ENCODE measurements at places on chromosomes 16 and 17. TPM values are rescaled to one million over a fixed set of nuclear protein-coding genes. Genes with fewer than 3 reads are reported as not detected.
A peak's percentile ranks its signal among the peaks of the same experiment; 100 is the strongest.

CEP295NL gene
- 0.81 TPM for total RNA-seq

CRISPLD2 gene
- total RNA-seq = 0.95 TPM

- no peak for DNase-seq
Measured at GRCh38 chr16:24257958-24258357, 1.8 kb downstream of the CACNG3 start.

ADAP2 gene
- total RNA-seq = 3.2 TPM

DNA sequence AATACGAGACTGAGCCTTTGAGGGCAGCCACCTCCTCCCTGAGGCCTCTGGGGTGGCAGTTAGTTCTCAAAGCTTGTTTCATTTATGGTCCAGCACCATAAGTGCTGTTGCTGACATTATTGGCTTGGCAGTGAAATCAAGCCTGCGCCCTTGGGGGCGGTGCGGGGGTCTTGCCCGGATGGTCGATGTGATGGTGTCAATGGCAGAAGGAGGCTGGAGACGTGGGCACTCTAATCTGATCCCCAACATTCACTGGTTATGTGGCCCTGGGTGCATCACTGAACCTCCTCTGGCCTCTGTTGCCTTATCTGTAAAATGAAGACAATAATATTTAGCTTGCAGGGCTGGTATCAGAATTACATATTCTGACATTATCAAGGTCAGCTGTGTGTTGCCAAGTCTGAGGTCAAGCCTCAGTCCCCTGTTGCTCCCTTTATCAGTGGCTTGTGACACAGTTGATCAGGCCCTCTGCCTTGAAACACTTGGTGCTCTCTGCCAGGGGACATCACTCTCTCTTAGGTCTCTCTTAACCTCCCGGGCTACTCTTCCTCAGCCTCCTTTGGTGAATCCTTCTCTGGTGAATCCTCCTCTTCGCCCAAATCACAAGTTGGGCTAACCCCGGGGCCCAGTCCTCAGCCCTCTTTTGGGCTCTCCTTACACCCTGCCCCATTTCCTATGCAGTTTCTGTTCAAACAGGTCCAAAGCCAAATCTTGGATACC lies 11.8 kb upstream of the TMEM220 start:
- DNase-seq = no peak

CDRT15L2 gene
- total RNA-seq = not detected

TAF15 gene
- 31.1 TPM for total RNA-seq

UBFD1 gene
- 153 TPM for total RNA-seq

GRCh38 chr16:52748741-52749140 lies 201.8 kb upstream of the TOX3 start:
- DNase-seq = no peak

GRCh38 chr16:70250748-70251628 lies 752 bp downstream of the EXOSC6 start:
- DNase-seq = no peak

DNA sequence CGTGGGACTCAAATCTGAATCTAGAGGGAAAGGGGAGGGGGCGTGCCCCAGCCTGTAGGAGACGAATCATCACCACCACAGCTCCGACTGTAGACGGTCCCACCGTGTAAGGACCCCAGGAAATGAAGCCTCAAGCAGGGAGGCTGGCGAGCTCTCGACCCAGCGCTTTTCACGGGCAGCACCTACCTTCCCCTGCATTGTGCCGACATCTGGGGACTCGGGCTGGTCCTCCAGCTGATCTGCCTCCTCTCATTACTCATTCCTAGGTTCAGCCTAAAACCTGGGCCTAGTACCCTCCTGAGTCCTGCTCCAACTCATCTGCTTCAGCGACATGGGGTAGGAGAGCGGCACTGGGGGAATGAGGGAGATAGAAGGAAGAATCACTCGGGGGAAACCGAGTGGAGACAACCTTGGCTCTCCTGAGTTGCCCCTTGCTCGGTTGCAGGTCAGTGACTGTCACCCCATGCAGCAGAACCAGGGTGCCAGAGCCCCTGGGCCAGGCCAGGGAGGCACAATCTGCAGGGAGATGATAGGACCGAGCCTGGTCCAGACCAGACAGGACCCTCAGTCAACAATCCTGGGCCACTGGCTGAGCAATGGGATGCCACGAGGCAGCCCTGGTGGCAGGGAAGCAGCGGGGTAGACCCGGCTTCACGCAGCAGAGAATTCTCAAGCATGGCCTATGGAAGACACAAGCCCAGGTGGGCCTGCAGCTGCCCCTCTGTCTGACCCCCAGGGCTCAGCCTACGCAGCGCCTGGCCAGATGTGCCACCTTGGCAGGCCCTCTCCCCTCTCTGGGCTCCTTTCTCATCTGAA lies 833 bp upstream of the BCAR1 start:
- no peak for DNase-seq

CDH3 gene
- total RNA-seq = 0.34 TPM

- DNase-seq = no peak
Measured at GRCh38 chr17:38345743-38346142, 2.0 kb upstream of the GPR179 start.

CYB5B gene
- 231 TPM for total RNA-seq

TBC1D3G gene
- 0.50 TPM for total RNA-seq

CD300A gene
- total RNA-seq = not detected

KRTAP4-9 gene
- total RNA-seq = not detected

- DNase-seq = peak; percentile 77
Measured at GRCh38 chr16:54846766-54847165, 83.9 kb upstream of the IRX5 start.

FBXW10B gene
- 4.8 TPM for total RNA-seq

CSH2 gene
- not detected for total RNA-seq

DNA sequence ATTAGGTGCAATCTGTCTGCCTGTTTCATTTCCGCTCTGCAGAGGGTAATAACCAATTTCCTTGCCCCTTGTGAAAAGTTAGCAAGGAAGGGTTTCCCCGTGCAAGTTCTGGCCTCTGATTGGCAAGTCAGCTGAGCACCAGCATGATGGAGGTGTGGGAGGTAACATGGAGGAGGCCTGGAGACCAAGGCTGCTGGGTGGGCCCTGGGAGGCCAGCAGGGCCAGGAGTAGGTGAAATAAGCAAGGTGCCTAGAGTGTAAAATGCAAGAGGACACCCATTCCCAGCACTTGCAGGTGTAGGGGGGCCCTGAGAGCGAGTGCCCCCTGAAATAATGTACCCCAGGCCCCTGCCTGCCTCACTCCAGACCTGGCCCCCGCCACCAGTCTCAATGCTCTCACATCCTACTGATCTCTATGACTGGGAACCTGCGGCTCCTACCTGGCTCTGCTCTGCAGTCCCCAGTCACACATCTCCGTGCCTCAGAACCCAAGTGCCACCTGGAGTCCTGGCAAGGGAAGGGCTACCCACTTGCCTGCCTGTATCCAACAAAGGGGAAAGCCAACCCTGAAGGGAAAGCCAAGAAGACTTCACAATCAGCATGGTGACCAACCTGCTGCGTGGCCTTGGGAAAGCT lies 116.2 kb downstream of the C16orf78 start:
- DNase-seq = no peak

DNA sequence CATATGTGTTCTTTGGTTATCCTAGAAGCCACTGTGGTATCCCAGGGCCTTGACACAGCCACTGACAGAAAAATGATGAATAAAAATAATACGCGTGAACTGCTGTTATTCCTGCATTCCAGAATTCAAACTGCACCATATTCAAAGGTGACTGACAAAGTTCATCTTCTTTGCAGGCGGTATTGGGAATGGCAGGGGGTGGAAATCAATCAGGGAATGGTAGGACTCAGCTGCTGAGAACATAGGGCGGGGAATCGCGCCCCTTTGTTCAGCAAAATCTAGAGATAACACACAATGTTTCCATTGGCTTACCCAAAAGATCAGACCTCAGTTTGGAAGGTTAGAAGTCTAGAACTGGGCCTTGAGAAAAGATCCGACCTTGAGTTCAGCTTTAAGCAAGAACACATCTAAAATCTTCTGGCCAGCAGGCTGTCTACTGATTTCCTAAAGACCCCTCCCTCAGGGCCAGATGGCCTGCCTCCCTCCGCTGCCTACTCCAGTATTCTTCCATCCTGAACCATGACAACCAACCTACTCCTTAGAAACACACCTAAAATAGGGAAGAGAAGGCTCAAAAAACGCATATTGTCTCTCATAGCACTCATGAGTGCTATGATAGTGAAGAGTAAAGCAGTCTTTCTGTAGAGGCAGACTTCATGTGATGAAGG lies 34.1 kb downstream of the CDK5R1 start:
- no peak for DNase-seq

DLX4 gene
- 2.5 TPM for total RNA-seq

DNA sequence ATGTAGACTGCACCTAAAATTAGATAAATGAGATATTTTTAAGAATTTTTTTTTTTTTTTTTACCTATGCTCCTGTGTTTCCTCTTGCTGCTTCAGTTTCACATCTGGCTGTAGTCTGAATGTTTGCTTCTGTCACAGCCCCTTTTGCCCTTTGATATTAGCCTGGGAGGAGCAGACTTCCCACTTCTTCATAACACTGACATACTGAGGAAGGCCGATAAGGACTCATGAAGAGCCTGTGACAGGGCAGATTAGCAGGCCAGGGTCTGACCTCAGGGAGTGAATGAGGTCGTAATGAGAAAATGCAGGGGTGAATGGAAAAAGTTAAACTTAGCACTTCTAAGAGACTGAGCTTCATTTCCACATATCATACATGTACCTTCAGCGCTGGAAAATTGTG lies at the start of gene SLFN14:
Gene SLFN14 (minus strand): TSS at position 117 of the 400 bp plus-strand sequence. CDS start 2,757 bp downstream, outside the sequence.
- no peak for DNase-seq

CCL16 gene
- total RNA-seq = not detected

DNA sequence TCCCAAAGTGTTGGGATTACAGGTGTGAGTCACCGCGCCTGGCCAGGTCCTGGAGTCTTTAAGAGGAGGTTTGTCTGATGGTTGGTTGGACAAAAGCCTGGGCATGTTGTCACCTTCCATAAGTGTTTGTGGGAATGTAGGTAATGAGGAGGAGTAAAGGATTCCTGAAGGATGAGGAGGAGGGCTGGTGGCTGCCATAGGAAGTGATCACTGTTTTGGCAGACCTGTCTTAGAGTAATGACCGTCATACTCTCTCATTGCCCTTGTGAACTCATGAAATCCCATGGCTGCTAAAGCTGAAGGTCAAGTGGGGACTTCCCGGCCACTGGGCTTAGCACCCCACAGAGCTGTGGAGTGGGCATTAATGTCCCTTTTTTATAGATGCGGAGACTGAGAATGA lies 40.5 kb downstream of the TENT4B start:
- DNase-seq = peak; percentile 85

GRCh38 chr17:56824503-56824902 lies 9.2 kb downstream of the C17orf67 start:
- DNase-seq = peak; percentile 39

DNA sequence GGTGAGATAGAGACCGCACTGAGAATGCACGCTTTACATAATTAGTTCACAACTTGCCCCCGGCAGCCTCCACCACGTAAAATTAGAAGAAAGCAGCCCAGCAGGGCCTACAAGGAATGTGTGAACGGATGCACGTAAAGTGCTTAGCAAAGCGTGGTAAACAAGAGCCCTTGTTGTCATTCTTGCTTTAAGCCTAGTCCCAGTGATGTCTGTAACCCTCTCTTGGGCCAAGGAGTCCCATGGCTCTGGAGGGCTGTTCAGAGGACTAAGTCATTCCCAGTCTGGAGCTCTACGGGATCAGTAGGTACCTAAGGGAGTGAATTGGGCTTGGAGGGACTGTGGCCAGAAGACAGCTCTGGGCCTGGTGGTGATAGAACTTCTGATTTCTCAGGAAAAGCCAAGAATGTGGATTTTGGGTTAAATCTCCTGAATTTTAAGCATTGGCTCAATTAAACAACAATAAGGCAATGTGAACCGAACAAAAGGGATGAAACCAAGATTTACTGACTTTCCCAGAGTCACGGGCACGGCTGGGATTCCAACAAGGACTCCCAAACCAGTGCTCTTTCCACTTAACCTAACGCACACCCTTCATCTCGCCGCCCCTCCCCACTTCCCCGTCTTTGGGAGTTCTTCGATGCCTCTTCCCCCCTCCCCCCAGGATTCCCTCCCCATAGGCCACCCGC lies 775 bp upstream of the CHP2 start:
- DNase-seq = no peak

TMEM11 gene
- total RNA-seq = 38.0 TPM

DNA sequence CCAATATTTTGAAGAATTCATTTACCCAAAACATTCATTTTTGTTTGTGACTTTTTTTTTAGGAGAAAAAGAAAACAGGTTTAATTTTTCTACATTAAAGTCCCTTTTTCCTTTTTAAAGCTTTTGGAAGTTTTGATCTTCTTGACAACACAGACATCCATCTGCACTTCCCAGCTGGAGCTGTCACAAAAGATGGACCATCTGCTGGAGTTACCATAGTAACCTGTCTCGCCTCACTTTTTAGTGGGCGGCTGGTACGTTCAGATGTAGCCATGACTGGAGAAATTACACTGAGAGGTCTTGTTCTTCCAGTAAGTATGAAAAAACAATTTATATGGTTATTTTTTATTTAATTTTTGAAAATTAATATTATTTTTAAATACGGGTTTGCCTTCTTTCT lies 37.2 kb downstream of the SIAH1 start:
- no peak for DNase-seq

- peak; percentile 51 for DNase-seq
Measured at GRCh38 chr16:14310519-14310991, 239.4 kb downstream of the MRTFB start.

CIBAR2 gene
- not detected for total RNA-seq

DNA sequence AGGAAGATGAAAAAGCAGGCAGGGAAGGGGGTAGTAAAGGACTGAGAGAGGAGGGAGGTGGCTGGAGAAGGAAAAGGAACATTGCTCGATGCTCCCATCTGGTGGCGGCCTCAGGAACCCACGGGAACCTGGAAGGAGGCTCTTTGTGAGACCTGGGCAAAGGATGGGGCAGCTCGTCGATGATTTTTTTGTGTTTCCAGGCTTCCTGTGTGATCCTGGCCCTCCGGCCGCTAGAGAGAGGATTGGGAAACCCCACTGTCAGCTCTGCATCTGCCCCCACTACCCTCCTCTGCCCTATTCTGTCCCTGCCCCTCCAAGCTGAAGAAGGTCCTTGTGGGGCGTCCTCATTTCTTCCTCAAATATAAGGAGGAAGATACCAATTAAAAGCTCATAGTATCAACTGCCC lies 6.6 kb downstream of the WFIKKN2 start:
- peak; percentile 78 for DNase-seq

DNA sequence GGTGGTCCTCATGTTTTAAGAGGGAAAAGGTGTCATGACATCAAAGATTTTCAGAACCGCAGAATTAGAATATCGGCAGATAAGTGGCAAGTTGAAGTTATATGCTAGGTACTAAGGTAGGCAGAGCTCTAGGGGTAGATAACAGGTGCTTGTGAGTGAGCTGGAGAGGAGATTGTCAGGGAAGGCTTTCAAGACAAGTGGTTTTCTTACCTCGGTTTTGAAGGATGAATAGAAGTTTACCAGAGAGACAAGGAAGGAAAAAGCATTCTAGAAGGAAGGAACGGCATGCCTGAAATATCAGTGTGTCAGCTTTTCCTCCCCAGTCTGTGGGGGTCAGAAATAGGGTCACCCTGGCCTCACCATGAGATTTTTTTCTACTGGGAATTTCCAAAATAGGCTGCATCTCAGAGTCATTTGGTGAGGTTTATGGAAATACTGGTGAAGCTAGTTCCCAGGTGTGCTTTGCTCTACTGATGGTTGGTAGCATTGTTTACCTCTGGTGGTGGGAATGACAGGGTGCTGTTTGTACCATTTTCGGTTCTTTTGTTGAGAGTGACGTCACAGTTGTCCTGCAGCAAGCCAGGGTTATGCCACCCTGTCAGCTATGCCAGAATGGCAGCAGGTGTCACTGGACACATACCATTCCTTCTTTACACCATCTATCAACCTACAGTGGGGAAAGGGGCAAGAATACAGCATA lies 112.5 kb downstream of the MSI2 start:
- no peak for DNase-seq

Measured in A172 (cell line).